ENCODE measurements at places on chromosomes 2 and 18. TPM values are rescaled to one million over a fixed set of nuclear protein-coding genes. Genes with fewer than 3 reads are reported as not detected.

GRCh38 chr2:150610670-150611279 is 123.3 kb upstream of the RND3 start:
- no peaks in the 10 kb centered on the region for H3K4me1 ChIP-seq
- no peak for DNase-seq
- no peak overlapping the region for H3K27ac ChIP-seq
- H3K4me3 ChIP-seq: no peak overlapping the region
- H3K27me3 ChIP-seq: no peaks in the 10 kb centered on the region

- H3K36me3 ChIP-seq: no peaks in the 10 kb centered on the region
- H3K4me1 ChIP-seq: no peaks in the 10 kb centered on the region
- no peaks in the 10 kb centered on the region for H3K27me3 ChIP-seq
- no peak overlapping the region for H3K27ac ChIP-seq
Observed at GRCh38 chr2:45591073-45591472, 20.0 kb downstream of the SRBD1 start.

DNA sequence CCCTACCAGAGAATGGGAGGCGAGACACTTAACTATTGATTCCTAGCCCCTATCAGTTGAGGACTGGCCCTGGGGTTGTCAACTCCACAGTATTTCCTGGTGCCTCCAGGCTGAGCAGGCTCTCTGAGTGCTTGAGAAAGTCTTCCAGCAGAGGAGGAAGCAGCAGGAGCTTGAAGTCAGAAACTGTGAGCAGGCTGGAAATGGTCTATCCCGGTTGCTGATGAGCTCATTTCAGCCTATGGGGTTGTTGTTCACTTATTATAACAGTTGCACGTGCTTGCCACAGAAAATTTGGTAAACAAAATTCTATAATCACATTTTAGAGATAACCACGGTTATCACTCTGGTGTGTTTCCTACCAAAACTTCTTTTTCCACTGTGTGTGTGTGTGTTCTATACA is 254.7 kb upstream of the THUMPD2 start:
- no peak for DNase-seq
- no peaks in the 10 kb centered on the region for H3K27me3 ChIP-seq
- H3K36me3 ChIP-seq: no peaks in the 10 kb centered on the region
- no peaks in the 10 kb centered on the region for H3K4me1 ChIP-seq
- no peak overlapping the region for H3K4me3 ChIP-seq
- no peak overlapping the region for H3K27ac ChIP-seq

DNA sequence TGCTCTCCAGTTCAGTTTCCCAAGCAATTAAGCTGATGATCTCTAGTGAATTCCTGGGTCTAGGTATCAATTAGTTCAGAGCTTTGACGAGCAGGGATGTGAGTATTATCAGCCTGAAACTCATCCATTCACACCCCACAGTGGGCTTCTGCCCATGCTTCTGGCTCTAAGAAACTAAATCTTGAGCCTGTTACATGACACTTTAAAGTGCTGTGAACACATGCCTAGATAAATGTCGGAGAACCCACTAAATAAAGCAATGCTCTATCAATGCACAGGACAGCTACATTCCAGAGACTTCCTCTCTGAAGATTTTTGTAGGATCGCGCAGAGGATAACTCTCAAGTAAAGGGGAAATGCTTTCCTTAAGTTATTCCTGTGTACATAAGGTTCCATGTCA is 356.5 kb upstream of the TNP1 start:
- no peak overlapping the region for H3K4me3 ChIP-seq
- H3K27ac ChIP-seq: no peak overlapping the region
- H3K4me1 ChIP-seq: no peaks in the 10 kb centered on the region
- no peaks in the 10 kb centered on the region for H3K27me3 ChIP-seq
- H3K36me3 ChIP-seq: no peaks in the 10 kb centered on the region
- DNase-seq: no peak

- DNase-seq: no peak
- H3K4me1 ChIP-seq: no peaks in the 10 kb centered on the region
- H3K27me3 ChIP-seq: no peaks in the 10 kb centered on the region
- H3K4me3 ChIP-seq: no peak overlapping the region
Observed at GRCh38 chr2:231581328-231581727, 11.3 kb upstream of the TEX44 start.

DNA sequence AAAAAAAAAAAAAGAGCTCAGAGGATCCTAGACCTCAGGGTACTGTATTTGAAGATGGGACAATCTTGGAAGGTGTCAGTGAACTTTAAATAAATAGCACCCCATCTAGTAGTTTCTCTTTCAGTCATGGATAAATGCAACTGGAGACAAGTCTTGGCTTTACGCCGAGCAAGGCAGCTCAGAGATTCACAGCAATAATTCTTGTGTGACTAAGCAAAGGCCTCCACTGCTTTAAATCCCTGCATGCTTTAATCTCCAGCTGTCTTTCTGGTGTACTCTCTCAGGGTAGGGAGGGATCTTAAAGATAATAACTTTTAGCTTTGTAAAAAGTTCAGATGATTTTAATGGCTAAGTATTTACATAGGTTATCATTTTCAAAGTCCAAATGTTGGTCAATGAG is 36.3 kb downstream of the NRXN1 start:
- no peak for DNase-seq
- no peaks in the 10 kb centered on the region for H3K36me3 ChIP-seq
- no peak overlapping the region for H3K27ac ChIP-seq
- H3K4me3 ChIP-seq: no peak overlapping the region

DNA sequence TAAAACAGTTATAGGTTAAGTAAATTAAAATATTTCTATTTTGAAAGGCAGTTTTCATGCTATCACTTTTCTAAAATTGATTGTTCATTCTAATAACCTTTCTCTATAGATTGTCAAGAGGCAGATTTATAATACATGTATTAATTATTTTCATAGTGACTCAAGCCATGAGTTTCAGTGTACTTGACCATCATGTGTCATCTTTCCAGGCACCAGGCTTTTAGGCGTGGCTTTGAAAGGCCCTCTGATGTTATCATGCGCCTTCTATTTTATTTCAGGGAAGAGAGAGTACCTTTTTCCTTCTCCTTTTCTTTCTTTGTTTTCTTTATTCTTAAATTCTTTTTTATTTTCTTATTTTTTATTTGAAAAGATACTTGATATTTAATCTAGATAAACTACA is 128.3 kb upstream of the ETAA1 start:
- DNase-seq: no peak
- no peaks in the 10 kb centered on the region for H3K36me3 ChIP-seq
- no peak overlapping the region for H3K27ac ChIP-seq

GRCh38 chr18:34330308-34330707 is 105.6 kb upstream of the NOL4 start:
- H3K27me3 ChIP-seq: no peaks in the 10 kb centered on the region
- no peak for DNase-seq
- H3K4me1 ChIP-seq: no peaks in the 10 kb centered on the region
- H3K27ac ChIP-seq: no peak overlapping the region
- H3K4me3 ChIP-seq: no peak overlapping the region

DNA sequence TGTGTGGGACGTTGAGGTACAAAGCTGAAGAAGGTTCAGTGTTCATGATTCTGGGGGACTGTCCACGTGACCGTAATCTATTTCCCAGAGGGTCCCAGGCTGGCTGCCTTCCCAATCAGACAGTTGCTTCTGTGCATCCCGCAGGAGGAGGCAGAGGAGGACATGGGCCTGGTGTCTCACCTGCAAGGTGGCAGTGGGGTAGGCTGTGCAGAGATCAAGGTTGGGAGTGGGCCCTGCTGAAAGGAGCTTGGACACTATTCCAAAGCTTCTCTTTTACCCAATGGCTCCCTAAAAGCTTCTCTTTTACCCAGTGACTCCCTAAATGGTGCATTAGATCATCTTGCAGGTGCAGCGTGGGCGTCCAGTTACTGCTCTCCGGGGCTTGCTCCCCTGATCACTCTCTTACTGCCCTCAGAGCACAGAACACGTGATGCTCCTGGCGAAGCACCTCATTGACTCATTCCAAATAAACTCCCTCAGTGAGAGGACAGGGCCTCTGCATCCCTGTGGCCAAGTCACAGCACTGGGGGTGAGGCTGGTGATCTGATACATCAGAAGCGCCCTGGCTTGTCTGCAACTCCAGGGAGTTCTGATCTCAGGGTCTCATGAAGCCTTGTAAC is 41.5 kb downstream of the RNF144A start:
- H3K4me3 ChIP-seq: no peak overlapping the region
- H3K36me3 ChIP-seq: peaks cover 8% of the 10 kb centered on the region
- no peak for DNase-seq
- H3K4me1 ChIP-seq: peaks cover 7% of the 10 kb centered on the region
- no peaks in the 10 kb centered on the region for H3K27me3 ChIP-seq
- no peak overlapping the region for H3K27ac ChIP-seq

GRCh38 chr2:8684540-8684877 is 2.7 kb downstream of the ID2 start:
- no peaks in the 10 kb centered on the region for H3K36me3 ChIP-seq
- peak overlapping the region; percentile 77 for H3K4me3 ChIP-seq
- peak; percentile 65 for DNase-seq
- no peaks in the 10 kb centered on the region for H3K27me3 ChIP-seq
- peaks cover 25% of the 10 kb centered on the region for H3K4me1 ChIP-seq
- H3K27ac ChIP-seq: peak overlapping the region; percentile 59

DNA sequence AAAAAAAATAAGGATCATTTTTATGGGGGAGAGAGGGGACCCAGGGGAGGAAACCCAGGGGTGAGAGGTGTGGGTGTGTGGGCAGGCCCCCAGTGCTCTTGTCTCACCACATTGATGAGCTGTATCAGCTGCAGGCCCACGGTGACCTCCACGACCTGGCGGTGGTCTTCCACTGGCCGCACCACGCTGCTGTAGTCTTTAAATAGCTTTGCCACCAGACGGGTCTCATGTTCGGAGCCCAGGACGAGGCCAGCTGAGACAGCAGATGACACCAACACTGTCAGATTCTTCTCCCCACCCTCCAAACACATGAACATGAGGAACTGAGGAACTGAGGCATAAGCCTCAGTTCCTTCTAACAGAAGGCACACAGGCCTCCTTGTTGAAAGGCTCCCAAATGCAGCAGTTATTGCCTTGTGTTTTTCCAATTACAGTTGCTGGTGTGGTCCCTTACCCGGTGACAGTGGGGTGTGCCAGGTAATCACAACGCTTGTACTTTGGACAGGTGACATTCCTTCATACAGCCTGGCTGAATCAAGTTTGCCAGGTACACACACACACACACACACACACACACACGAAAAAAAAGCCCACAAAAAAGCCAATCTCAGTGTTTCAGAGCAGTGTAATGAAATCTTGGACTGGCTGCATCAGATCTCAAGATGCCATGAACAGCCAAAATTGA is 4.7 kb downstream of the CHRNA1 start:
- H3K27me3 ChIP-seq: no peaks in the 10 kb centered on the region
- no peak overlapping the region for H3K4me3 ChIP-seq
- no peak for DNase-seq
- H3K36me3 ChIP-seq: no peaks in the 10 kb centered on the region
- no peaks in the 10 kb centered on the region for H3K4me1 ChIP-seq

- peaks cover 34% of the 10 kb centered on the region for H3K27me3 ChIP-seq
- no peaks in the 10 kb centered on the region for H3K36me3 ChIP-seq
- H3K4me1 ChIP-seq: no peaks in the 10 kb centered on the region
- no peak overlapping the region for H3K4me3 ChIP-seq
Observed at GRCh38 chr2:38097258-38097987, 21.5 kb upstream of the CYP1B1 start.

DNA sequence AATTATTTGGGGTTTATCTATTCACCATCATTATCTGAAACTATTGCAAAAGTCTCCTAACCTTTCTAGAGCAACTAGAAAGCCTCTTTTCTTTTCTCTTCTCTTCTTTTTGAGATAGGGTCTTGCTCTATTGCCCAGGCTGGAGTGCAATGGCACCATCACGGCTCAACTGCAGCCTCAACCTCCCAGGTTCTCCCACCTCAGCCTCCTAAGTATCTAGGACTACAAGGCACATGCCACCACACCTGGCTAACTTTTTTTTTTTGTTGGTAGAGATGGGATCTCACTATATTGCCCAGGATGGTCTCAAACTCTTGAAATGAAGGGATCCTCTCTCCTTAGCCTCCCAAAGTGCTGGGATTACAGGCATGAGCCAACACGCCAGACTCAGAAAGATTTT is 24.5 kb upstream of the XPO1 start:
- no peak overlapping the region for H3K27ac ChIP-seq
- H3K4me3 ChIP-seq: no peak overlapping the region
- H3K36me3 ChIP-seq: no peaks in the 10 kb centered on the region
- H3K27me3 ChIP-seq: no peaks in the 10 kb centered on the region

DNA sequence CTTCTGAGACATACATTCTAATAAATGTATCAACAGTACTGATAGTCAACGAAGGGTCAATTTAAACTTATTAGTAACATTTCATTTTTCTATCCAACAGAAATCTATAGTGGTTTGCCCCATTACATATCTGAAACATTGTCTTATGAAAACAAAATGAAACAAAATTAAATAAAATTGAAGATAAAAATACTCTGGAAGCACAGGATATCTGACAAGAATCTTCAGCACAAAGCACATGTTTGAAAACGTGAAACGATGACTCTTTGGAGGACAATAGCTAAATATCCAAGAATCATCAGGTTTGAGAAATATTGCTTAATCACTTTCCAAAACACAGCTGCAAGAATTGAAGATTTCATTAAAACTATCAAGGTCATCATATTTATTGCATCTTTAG is 70.9 kb upstream of the FAM124B start:
- H3K36me3 ChIP-seq: peaks cover 34% of the 10 kb centered on the region
- no peak overlapping the region for H3K27ac ChIP-seq
- no peak overlapping the region for H3K4me3 ChIP-seq
- no peak for DNase-seq
- H3K4me1 ChIP-seq: no peaks in the 10 kb centered on the region
- H3K27me3 ChIP-seq: no peaks in the 10 kb centered on the region

Gene SERPINB10
- not detected for total RNA-seq

Gene LOXL3
- total RNA-seq: 0.25 TPM

Gene CPLX4
- total RNA-seq: not detected

Gene UPP2
- total RNA-seq: not detected

Gene PHOSPHO2
- 6.5 TPM for total RNA-seq

Gene PID1
- 0.38 TPM for total RNA-seq

Gene RRM2
- total RNA-seq: 1.6 TPM

Gene HOXD3
- total RNA-seq: not detected

Gene CHST9
- not detected for total RNA-seq

Gene GALNT5
- not detected for total RNA-seq
